Cerebellum (tissue), 4 donors: ENCODE measurements at places on chromosomes 11 and 22. TPM values are rescaled to one million over a fixed set of nuclear protein-coding genes. Genes with fewer than 3 reads are reported as not detected.
A peak's percentile ranks its signal among the peaks of the same experiment; 100 is the strongest.

GRCh38 chr11:115159207-115159606 is 345.0 kb downstream of the CADM1 start:
- DNase-seq = no peak

- no peak for DNase-seq
Observed at GRCh38 chr22:44759430-44760310, 7.3 kb downstream of the ARHGAP8 start.

- DNase-seq = peak; percentile 48
Observed at GRCh38 chr22:17422736-17423343, 53.6 kb downstream of the CECR2 start.

DNA sequence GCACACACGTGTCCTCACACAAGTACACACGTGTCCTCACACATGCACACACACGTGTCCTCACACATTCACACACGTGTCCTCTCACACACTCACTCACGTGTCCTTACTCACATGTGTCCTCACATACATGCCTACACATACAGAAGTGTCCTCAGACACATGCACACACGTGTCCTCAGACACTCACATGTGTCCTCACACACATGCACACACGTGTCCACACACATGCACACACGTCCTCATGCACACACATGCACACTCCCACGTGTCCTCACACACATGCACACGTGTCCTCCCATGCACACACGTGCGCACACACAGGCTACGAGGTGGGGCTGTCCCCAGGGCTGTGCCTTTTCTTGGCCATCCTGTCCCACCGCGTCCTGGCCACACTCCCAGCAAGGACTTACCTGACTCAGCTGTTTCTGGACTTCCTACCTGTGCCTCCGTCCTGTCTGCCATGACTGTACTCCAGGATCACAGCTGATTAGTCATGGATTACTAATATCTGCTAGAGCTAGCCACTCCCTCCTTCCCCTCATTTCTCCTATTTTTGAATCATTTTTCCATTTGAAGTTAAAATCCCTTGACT is 990.2 kb downstream of the BRD1 start:
- DNase-seq = no peak

The HIC2 gene
- total RNA-seq = 10.8 TPM

The GCAT gene
- total RNA-seq = 5.7 TPM

DNA sequence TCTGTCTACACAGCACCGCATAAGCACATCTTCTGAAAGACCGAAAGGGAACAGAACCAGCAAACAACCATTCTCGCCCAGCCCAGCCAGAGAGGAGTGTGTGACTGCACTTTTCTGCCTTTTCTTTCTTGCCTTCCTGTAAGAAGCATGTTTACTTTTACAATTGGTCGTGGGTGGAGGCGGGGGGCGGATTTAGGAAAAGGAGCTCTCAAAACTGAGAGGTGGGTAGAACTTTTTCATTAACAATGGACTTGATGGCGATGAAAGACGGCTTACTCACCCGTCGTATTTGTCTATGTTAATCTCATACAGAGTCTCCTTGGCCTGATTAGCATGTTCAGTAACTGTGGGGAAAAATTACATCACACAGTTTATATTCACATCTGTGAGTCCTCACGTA is 27.2 kb downstream of the CERK start:
- no peak for DNase-seq

The OR52H1 gene
- 0.82 TPM for total RNA-seq

The JRKL gene
- total RNA-seq = 9.0 TPM

DNA sequence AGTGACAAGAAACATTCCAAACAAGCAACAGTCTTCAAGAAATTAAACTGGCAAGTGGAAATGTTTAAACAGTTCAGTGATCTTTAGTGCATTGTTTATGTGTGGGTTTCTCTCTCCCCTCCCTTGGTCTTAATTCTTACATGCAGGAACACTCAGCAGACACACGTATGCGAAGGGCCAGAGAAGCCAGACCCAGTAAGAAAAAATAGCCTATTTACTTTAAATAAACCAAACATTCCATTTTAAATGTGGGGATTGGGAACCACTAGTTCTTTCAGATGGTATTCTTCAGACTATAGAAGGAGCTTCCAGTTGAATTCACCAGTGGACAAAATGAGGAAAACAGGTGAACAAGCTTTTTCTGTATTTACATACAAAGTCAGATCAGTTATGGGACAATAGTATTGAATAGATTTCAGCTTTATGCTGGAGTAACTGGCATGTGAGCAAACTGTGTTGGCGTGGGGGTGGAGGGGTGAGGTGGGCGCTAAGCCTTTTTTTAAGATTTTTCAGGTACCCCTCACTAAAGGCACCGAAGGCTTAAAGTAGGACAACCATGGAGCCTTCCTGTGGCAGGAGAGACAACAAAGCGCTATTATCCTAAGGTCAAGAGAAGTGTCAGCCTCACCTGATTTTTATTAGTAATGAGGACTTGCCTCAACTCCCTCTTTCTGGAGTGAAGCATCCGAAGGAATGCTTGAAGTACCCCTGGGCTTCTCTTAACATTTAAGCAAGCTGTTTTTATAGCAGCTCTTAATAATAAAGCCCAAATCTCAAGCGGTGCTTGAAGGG is 6.0 kb downstream of the MALAT1 start:
- no peak for DNase-seq

DNA sequence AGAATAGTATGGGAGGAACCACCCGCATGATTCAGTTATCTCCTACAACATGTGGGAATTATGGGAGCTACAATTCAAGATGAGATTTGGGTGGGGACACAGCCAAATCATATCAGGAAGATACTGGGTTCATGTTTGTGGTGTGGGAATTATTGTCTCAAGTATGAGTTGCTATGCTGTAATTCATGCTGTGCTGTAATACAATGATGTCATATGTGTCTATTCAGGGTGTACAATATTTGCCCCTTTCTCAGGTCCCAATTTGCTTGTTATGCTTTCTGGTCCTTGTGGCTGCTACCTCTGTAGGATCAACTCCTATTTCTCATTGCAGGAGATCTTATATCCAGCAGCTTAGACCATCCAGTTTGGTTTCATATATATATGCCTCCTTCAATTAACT is 52.2 kb upstream of the ARHGAP20 start:
- no peak for DNase-seq

GRCh38 chr11:59028105-59028504 is 58.0 kb upstream of the GLYATL1B start:
- DNase-seq = no peak
